ENCODE measurements at places on chromosomes 2 and 18.

DNA sequence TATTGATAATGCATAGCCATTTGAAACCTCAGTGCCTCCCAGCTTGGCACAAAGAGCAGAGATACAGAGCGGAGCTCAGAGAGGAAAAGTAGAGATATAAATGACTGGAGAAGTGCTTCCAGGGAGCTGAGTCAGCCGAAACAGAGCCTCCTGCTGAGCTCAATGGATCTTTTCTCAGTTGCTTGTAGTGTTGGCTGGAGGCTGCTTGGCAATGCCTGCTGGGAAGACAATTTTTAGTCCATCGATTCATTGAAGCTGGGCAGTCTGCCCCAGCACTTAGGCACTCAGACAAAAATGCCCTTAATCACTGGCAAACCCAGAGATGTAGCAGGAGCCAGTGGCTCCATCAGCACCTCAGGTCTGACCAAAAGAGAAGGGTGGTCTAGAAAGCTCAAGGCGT, 81.3 kb upstream of the SETBP1 start:
- DNase-seq, result no peak

GRCh38 chr2:136482966-136483365, 282.4 kb upstream of the THSD7B start:
- DNase-seq, result no peak

DNA sequence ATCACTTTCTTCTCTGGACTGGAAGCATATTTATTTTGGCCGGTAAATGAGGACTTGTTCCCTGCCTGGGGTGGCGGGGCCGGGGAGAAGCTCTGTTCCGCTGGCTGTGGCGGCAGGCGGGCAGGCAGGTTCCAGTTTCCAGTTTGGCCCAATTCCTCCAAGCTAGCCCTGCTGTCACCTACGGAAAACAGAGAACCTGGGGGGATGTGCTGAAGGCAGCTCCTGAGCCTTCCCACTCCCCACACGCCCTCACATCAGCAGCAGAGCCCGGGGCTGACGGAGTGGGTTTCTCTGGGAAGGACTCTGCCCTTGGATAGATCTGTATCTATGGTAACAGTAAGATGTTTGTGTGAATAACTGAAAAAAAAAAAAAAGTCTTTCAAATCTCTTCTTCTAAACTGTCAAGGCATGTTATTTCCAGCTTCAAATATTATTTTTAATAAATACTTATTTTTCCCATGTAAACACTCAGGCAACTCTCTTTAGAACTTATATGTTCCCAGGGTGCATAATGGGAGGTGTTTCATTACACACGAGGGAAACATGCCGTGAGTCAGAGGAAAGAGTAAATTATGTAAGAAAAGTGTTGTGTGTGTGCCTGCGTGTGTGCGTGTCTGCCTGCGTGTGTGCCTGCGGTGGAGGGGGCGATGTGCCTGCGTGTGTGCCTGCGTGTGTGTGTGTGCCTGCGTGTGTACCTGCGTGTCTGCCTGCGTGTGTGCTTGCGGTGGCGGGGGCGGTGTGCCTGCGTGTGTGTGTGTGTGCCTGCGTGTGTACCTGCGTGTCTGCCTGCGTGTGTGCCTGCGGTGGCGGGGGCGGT, 116.1 kb upstream of the ZNF516 start:
- no peak for DNase-seq

- no peak for DNase-seq
These were observed 310.8 kb downstream of the ERBB4 start for GRCh38 chr2:212227755-212228154.

DNA sequence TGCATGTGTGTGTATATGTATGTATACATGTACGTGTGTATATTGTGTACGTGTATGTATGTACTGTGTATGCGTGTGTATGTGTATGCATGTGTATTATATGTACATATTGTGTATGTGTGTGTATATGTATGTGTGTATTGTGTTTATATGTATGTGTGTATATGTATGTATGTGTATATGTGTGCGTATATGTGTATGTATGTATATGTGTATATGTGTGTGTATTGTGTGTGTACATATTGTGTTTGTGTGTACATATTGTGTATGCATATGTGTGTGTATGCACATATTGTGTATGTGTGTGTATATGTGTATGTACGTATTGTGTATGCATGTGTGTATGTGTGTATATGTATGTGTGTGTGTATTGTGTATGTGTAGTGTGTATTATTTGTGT, 15.6 kb upstream of the NEU4 start:
- no peak for DNase-seq

GRCh38 chr2:44430342-44430741, 68.6 kb downstream of the CAMKMT start:
- DNase-seq, result no peak

DNA sequence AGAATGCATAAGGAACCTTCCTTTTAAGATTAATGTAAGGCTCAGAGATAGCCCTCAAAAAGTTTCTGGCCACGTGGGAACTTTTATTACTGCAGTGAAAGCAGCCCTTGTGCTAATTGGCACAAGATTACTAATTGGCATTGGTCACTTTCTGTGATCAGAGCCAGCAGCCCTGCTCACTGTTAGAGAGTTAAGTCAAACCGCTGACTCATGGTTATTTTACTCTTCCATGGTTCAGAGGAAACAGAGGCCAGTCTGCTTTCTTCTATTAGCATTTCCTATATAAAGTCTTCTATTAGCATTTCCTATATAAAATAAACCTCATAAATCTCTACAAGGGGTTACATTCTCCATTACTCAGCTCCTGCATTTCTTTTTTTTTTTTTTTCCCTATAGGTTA, 1.5 kb upstream of the SLC35G4 start:
- DNase-seq, result no peak

DNA sequence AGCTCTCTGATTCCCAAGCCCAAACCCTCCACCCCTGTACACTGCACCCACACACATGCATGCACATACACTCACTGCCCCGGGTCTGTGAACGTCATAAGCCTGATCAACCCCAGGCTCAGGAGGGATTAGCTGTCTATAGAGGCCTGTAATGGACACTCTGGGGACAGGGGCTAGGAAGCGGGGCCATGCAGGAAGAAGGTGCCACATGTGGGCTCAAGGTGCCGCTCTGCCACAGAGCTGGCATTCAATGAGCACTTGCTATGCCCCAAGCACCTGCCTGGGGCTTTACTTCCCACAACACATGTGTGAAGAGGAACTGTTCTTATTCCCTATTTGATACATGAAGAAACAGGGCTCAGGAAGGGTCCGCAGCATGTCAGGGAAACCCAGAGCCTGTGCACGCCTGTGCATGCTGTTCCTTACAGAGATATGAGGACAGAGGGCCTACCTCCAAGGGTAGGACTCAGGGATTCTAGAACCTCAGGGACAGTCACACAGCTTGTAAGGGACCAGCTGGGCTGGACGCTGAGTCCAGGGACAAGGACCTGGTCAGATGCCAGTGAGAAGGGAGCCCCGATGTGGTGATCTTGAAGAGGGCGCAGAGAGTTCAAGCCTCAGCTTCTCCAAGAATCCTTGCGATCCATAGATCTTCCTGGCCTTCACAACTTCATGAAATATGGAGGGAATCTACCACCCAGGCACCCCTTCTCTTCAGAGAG, 5.0 kb downstream of the BIN1 start:
- no peak for DNase-seq

DNA sequence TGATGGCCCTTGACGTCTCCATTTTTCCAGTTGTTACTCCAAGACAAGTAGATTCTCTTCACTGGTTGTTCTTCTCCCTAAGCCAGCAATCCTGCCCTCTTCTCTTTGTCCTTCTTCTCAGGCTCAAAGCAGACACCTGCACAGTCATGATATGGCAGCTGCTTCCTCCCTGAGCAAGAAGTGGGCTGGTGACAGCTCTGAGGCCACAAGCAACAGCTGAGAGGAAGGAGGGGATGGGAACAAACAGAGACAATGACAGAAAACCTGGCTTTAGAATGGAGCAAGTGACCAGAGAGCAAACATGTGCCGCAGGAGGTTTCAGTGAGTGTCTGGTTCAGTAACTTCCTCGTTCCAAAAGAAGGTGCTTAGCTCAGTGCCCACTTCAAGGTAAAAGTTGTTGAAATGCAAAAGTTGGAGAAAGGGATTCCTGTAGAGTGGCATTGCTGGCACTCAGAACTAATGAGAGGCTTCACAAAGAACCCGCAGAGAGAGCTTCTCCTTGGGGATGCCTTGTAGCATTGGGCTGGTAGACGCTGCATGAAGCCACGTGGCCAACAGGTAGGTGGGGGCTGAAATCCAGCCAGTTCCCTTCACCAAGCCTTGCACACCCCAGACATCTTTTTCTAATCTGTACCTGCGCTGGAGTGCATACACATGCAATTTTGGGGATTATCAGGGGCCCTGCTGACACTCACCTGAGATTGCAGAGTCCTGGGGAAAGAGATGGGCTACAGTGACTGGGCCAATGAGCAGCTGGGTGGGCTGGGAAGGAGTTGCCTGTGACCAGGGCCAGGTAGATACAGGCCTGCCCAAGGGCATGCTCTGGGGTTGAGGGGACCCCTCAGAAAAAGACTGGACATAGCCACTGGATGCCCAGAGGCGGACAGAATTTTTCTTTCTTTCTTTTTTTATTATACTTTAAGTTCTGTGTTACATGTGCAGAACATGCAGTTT, 153.3 kb upstream of the RAB12 start:
- DNase-seq, result no peak

- no peak for DNase-seq
These were observed 51.2 kb downstream of the WDR75 start for GRCh38 chr2:189492451-189492850.
